NCI-H1092 (cell line): ENCODE measurements at places on chromosomes 6 and 20.

- DNase-seq: no peak
These were observed 317.9 kb upstream of the HTR1E start for GRCh38 chr6:86619428-86619827.

DNA sequence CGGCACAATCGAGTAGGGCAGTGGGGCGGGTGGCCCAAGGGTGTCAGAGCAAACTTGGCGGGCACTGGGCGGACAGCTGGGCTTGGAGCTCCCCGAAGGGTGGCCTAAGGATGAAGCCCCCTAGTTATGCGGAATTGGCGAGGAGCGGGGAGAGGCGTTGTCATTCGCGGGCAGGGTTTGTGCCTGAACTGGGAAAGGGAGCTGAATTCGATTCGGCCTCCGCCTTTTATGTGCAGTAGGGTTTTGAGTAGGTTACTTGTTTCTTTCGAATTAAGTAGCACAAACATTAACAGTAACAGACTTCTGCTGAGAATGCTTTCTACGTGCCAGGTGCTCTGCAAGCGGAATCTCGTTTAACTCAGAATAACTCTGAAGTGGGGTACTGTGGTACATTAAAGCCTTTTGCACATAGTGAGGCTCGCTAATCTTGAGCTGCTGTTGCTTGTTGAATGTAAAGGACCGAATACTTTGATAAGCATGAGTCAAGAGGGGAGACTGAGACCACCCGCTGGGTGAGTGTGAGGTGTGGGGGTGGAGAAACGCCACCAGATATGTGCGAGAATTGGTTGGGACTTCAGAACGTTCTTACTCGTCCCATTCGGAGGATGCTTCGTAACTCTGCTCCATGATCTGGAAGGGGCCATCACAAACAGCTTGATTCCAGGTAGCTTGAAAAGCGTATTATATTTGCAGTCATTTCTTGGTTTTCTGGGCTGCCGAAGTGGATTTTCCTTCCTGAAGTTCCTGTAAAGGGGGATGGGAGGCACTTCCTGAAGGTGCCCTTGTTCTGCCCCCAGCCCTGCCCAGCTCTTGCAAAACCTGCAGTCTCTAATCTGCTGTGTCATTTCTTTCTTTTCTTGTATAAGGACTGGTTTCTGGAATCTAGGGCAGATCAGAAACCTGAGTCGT lies 833 bp downstream of the RAB5IF start:
- DNase-seq: no peak

GRCh38 chr20:5797843-5798462 lies 47.8 kb downstream of the SHLD1 start:
- DNase-seq: no peak

DNA sequence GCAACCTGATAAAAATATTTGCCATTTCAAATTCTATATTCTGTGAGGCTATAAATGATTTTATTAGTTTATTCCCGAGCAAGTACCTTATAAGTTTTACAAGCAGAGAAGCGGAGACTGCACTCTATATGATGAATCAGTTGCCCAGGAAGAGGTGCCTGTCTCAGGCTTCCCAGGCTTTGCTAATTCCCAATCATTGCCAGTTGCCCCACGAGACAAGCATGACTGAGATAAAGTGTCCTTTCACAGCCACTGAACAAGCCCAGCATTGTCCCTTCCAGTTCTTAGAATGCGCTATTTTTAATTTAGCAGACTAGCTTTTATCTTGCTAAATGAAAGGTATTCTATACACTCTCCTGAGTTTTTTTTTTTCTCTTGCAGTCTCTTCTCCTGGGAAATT lies 260.7 kb downstream of the ALDH8A1 start:
- no peak for DNase-seq

DNA sequence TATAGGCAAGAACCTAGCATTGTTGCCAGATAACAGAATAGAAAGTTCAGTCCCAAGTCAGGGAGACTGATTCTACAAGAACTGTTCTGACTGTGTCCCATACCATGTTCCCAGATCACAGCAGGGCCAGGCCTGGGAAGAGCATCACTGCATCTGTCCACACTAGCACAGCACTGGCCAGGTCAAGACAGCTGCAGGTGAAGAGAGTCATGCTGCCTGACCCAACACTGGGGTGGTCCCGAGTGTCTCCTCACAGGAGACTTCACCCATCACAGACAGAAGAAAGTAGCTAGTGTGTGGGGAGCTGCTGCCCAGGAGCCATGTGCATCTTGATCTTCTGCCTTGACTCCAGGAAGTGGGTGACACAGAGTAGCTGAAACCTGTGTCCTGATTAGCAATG lies 1.3 kb upstream of the CST9L start:
- DNase-seq: no peak
